Ureter (tissue), 1 donor: ENCODE measurements at places on chromosomes 4 and X. TPM values are rescaled to one million over a fixed set of nuclear protein-coding genes. Genes with fewer than 3 reads are reported as not detected.

The RAI2 gene
- total RNA-seq, result 28.0 TPM

The SRPX2 gene
- 89.0 TPM for total RNA-seq

The LNX1 gene
- total RNA-seq, result 26.7 TPM

The PLS3 gene
- total RNA-seq, result 119 TPM

The AKAP14 gene
- total RNA-seq, result not detected

- no peak for DNase-seq
These were observed 76.6 kb downstream of the PTPN13 start for GRCh38 chr4:86670756-86671155.

DNA sequence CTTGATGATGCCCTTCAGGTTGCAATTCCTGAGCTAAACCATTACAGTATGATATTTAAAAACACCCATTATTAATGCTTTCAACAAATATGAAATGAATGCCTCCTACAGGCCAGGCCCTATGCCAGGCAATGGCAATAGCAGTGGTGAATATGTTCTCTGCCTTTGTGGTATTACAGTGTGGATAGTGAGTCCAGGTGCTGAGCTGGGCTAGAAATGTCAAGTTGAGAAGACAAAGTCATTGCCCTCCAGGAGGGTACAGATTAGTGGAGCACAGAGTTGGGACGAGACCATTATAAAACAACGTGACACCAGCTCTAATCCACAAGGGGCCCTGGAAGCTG lies 81.9 kb downstream of the RBM47 start:
- no peak for DNase-seq

DNA sequence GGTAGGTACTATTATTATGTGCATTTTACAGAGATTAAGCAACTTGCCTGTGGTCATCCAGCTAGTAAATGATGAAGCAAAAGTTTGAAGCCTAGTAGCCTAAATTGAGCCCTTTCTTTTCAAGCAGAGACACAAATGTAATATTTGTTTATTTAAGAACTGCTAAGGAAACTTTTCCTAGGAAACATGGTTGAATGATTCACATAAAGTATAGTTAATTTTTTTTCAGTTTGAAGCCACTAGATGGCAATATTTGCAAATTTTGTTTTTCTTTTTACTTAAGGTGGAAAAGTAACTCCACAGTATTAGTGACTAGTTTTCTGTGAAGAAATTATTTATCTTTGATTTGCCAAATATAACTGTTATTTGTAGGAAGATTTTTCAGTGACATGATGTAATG lies 52.8 kb upstream of the ANKRD17 start:
- no peak for DNase-seq

DNA sequence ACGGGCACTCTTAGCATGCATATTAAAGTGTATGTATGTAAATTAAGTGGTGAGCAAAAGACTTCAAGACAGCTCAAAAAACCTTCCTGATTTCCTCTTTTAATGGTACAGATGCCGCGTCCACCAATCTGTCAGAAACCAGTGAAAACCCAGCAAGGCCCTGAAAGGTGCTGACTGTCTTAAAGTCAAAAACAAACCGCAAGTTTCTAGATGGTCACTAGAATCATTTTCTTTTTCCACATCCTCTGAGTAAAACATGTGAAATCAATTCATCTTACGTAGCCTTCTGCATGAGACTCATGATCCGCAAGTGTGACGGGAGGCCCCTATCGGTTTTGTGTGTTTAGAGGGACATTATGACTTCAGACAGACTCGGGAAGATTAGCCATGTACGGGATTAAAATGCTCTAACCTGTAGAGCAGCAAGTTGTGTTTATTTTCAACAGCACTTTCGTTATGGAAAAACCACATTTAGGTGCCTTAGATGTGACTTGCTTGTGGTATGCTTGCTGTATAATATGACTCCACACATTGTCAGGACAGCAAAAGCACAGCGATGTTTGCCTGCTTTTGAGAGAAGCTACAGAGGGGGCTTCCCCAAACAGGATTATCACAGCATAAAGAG lies 88.2 kb upstream of the STS start:
- no peak for DNase-seq

DNA sequence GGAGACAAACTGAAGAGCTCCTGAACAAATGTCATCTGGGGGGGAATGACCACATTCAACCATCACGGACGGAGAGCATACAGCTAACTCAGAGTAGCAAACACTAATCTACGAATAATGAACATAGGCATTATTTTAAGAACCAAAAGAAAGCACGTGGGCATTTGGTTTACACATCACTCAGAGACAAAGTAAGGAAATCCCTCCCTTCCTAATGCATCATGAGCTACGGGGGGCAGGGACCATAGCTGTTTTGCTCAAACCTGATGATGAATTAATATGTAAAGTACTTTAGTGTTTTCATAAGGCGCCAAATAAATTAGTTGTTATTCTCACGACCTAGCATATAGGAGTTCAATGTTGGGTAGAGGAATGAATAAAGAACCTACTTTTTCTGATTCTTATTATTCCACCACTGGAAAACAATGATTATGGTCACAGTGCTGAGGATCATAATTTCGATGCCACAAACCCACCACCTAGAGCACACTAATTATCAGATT lies 11.7 kb upstream of the TMEM156 start:
- DNase-seq, result no peak

DNA sequence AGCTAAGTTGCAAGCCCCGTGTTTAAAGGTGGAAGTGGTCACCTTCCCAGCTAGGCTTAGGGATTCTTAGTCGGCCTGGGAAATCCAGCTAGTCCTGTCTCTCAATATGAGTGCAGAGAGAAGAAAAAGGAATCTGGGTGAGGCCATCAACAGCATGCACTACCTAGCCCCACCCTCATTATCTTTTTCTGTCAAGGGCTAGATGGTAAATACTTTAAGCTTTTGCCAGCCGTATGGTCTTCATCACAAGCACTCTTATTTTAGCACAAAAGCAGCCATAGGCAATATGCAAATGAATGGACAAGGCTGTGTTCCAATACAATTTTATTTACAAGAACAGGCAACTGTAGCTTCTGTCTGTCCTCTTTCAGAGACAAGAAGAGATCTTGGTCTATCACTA lies 282.9 kb downstream of the ZNF674 start:
- no peak for DNase-seq

- no peak for DNase-seq
These were observed 47.1 kb upstream of the PCDH10 start for GRCh38 chr4:133102043-133102442.

DNA sequence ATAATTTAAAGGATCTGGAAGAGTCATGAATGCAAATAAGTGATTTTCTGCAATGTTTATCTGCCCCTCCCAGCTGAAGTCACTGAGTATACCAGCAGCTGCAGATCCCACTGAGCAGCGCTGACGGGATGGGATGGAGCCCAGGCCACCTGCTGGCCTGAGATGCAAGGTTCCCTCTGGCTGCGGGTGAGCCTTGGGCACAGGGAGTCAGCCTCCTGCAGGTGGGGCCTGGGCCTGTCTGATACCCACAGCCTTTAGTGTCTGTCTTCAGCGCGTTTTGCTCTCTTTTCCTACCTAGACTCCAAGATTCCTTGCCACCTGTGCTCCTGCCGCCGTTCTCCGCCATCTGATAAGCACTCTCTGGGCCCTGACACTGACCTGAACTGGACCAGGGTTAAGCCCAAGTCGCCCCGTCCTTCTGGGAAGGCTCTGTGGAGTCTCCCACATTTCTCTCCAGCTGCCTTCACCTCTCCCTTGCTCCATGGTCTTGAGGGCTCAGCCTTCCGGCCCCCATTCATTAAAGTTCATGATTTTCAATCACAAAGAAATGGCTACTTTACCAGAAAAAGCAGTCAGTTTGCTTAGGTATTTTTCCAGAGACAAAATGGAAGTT lies 223.1 kb upstream of the FAT1 start:
- DNase-seq, result no peak

GRCh38 chr4:68451246-68452211 lies 4.3 kb downstream of the TMPRSS11E start:
- DNase-seq, result no peak

DNA sequence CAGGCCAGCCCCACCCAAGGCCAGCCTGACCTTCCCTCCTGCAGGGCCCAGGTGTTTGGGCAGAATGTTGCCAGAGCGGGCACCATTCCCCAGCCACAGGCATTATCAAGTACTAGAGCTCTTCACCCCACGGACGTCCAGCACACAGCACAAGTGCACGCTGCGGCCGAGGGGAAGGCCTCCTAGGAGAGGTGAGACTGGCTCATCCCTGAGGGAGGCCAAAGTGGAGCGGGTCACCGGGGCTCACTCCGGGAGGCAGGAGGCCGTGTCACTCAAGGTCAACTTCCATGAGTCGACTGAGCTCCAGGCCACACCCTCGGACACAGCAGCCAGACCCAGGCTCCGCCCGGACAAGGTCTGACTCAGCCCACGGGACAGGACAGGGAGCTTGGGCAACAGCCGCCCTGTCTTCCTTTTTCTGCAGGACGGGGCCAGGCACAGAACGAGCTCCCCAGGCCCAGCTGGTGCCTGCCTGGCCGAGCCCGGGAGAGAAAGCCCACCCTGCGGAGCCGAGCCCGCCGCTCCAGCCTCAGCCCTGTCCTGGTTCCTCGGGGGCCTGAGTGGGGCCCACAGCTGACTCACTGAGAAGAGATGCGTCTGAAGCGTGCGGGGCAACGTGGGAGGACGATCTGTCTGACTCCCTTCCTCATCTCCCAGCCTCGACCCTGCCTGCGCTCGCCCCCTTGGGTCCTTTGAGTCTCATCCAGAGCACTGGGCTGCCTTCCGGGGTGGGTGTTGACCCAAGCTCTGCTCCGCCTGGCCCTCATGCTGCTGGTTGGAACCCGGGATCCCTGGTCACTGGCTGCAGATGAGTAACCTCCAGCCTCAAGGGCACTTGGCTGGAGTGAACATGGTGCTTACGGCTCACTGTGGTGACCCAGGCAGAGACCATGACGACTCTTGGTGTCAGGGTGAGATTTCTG lies 1.6 kb downstream of the SLC49A3 start:
- DNase-seq, result peak; percentile 86

- DNase-seq, result no peak
These were observed 75.6 kb upstream of the SMARCA5 start for GRCh38 chr4:143437937-143438336.

DNA sequence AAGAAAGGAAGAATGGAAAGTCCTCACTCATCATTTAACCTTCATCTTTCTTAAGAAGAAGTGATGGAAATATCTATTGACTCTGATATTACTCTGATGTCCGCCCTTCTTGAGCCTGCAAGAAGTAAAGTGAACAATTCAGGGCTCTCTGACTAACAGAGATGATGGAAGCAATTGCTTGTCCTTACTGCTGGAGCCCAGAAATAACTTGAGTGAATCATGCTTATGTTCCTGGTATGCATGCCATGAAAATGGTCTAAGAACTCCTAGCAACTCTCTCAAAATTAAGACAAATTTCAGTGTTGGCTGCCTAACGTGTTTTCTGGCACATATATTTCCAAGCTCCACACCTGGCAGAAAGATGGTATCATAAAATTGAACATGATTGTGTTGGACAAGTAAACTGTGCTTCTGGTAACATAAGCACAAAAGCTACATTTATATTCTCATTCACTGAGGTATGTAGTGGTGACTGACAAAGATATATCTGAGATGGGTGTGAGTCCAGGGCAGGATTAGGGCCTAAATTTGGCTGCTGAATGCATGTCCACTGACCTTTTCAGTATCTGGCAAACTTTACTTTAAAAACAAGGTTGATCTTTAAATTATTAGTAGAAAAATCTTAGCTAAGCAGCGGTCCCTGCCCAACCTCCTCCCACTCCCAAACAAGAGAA lies 109.2 kb upstream of the OTUD4 start:
- no peak for DNase-seq

- DNase-seq, result no peak
These were observed 36.0 kb upstream of the CCNG2 start for GRCh38 chr4:77120886-77121508.

- no peak for DNase-seq
These were observed 132.5 kb downstream of the ARHGAP6 start for GRCh38 chrX:11533199-11533651.

- DNase-seq, result no peak
These were observed 82.0 kb upstream of the FAM241A start for GRCh38 chr4:112063260-112063659.

- DNase-seq, result no peak
These were observed 2.7 kb downstream of the SMIM10L2A start for GRCh38 chrX:135424469-135424868.

GRCh38 chr4:15003401-15003890 lies 1.2 kb downstream of the CPEB2 start:
- peak; percentile 62 for DNase-seq

DNA sequence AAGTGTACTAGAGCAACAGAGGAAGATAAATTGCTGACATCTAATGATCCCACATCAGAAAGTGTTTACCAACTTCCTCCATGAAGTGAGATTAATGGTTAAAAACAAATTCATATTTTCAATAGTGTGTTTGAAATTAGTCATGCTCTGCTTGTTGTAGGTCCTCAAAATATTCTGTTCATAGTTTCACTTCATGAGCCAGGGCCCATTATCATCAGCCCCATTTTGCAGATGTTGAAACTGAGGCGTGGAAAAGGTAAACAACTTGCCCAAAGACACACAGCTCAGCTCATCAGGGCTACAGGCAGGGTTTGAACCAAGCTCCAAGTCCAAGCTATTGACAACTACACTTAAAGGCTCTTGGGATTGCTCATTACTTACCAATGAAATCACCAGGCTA lies 103.5 kb upstream of the PPARGC1A start:
- no peak for DNase-seq

DNA sequence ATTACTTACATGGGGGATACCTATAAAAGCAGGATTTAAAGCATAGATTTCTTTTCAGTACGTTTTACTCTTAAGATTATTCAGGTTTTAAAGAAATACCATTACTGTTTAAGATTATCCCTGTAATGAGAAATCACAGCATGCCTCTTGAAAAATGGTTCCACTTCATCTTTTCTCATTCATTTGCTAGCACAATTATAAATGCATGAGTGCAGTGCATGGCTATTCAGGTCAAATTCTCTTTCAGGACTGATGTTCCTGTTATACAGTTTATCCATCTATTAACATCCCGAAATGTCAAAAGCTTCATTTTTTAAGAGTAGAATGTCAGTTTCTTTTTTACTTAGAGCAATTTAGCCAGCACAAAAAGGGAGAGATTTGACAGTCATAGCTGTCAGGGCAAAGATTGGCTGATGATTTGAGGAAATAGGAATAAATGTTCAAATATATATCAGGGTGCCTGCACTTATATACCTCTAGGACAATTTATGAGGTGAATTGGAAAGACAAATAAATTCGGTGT lies 135.2 kb downstream of the ADGRL3 start:
- DNase-seq, result no peak

GRCh38 chrX:114344756-114345349 lies 239.0 kb upstream of the HTR2C start:
- no peak for DNase-seq

- peak; percentile 89 for DNase-seq
These were observed 1.1 kb downstream of the INTS6L start for GRCh38 chrX:135521405-135522131.

- no peak for DNase-seq
These were observed 446.9 kb downstream of the BCOR start for GRCh38 chrX:39650768-39651347.

- DNase-seq, result no peak
These were observed 871.7 kb downstream of the FAM133A start for GRCh38 chrX:94545722-94546121.
